ENCODE measurements at places on chromosomes 11 and 22. TPM values are rescaled to one million over a fixed set of nuclear protein-coding genes. Genes with fewer than 3 reads are reported as not detected.

GRCh38 chr11:95925011-95925410 lies 1.1 kb upstream of the MTMR2 start:
- peak overlapping the region; percentile 28 for H3K4me3 ChIP-seq
- no peak for DNase-seq
- H3K27ac ChIP-seq, result no peak overlapping the region
- peaks cover 28% of the 10 kb centered on the region for H3K4me1 ChIP-seq
- no peaks in the 10 kb centered on the region for H3K27me3 ChIP-seq

DNA sequence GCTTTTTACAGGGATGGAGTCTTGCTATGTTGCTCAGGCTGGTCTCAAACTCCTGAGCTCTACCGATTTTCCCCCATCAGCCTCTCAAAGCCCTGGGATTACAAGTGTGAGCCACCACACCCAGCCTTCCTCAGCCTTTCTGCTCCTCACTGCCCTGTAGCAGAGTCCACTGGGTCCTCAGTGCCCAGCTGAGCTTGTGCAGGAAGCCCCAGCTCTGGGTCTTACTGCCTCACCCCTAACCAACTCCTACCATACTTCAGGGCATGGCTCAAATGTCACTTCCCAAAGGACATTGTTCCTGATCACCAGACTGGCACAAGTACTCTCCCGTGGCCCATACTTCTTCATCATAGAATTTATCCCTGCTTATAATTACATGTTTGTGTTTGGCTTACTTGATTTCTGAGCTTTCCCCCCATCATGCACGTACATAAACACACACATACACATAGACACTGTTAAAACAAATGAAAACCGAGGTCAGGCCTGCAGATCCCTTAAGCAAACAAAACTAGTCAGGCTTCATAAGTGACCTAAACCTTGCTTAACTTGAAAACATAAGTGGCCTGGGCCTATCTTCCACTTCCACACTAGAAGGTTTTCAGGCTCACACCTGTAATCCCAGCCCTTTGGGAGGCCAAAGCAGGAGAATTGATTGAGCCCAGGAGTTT lies 14.0 kb upstream of the SLC43A3 start:
- H3K4me3 ChIP-seq, result no peak overlapping the region
- no peaks in the 10 kb centered on the region for H3K36me3 ChIP-seq
- H3K4me1 ChIP-seq, result no peaks in the 10 kb centered on the region
- no peak overlapping the region for H3K27ac ChIP-seq

- H3K36me3 ChIP-seq, result no peaks in the 10 kb centered on the region
- H3K27ac ChIP-seq, result no peak overlapping the region
- H3K27me3 ChIP-seq, result no peaks in the 10 kb centered on the region
- no peaks in the 10 kb centered on the region for H3K4me1 ChIP-seq
- H3K4me3 ChIP-seq, result no peak overlapping the region
Measured at GRCh38 chr11:15707194-15707593, 592.5 kb downstream of the INSC start.

GRCh38 chr11:93741882-93742226 lies 382 bp downstream of the C11orf54 start:
- DNase-seq, result no peak
- peak overlapping the region; percentile 93 for H3K4me3 ChIP-seq
- peaks cover 41% of the 10 kb centered on the region for H3K4me1 ChIP-seq
- H3K27me3 ChIP-seq, result no peaks in the 10 kb centered on the region
- H3K27ac ChIP-seq, result peak overlapping the region; percentile 97
- H3K36me3 ChIP-seq, result peaks cover 51% of the 10 kb centered on the region

DNA sequence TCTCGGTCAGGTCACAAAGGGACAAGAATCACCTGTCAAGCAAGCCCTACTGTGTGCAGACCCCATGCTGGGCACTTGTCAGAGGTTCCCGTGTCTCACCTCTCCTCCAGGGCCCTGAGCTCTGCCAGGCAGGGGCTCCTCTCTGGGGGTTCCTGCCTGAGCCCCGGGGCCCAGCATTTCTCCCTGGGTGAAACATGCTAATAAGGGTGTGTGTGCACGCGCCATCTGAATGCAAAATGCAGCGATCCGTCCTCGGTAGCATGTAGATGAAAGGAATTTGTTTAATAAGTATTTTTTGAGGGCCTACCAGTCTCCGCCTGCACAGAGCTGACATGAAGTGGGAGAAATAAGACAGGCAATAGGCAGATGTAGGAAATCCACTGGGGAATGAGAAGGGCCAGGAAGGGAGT lies 5.8 kb downstream of the ELFN2 start:
- H3K27me3 ChIP-seq, result peaks cover 49% of the 10 kb centered on the region
- H3K4me1 ChIP-seq, result peaks cover 21% of the 10 kb centered on the region
- no peak overlapping the region for H3K27ac ChIP-seq

DNA sequence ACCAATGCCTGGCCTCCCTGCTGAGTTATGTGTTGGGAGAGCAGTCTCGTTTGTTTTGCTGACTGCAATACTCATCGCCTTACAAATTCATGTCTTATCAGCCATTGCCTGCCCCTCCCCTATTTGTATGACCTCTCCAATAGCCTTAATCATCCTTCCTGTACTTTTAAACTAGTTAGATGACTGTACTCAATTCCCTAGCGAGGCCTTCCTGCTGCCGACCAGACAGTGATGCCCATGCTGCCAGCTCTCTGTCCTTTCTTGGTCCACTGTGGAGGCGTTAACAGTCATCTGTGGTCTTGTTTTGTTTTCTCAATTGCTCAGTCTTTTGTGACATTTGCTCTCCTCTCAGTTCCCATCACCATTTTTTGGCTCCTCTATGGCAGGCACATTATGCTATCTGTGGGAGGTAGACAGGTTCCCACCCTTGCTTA lies 20.3 kb upstream of the YPEL1 start:
- no peak overlapping the region for H3K27ac ChIP-seq
- no peaks in the 10 kb centered on the region for H3K4me1 ChIP-seq
- no peak for DNase-seq
- no peak overlapping the region for H3K4me3 ChIP-seq
- peaks cover 6% of the 10 kb centered on the region for H3K36me3 ChIP-seq

GRCh38 chr22:17817079-17817478 lies 42.8 kb upstream of the BID start:
- DNase-seq, result no peak
- no peaks in the 10 kb centered on the region for H3K36me3 ChIP-seq
- no peaks in the 10 kb centered on the region for H3K27me3 ChIP-seq
- no peak overlapping the region for H3K4me3 ChIP-seq

- no peaks in the 10 kb centered on the region for H3K4me1 ChIP-seq
- no peak for DNase-seq
- H3K27ac ChIP-seq, result no peak overlapping the region
- H3K36me3 ChIP-seq, result no peaks in the 10 kb centered on the region
Measured at GRCh38 chr11:99370549-99371216, 349.9 kb downstream of the CNTN5 start.

DNA sequence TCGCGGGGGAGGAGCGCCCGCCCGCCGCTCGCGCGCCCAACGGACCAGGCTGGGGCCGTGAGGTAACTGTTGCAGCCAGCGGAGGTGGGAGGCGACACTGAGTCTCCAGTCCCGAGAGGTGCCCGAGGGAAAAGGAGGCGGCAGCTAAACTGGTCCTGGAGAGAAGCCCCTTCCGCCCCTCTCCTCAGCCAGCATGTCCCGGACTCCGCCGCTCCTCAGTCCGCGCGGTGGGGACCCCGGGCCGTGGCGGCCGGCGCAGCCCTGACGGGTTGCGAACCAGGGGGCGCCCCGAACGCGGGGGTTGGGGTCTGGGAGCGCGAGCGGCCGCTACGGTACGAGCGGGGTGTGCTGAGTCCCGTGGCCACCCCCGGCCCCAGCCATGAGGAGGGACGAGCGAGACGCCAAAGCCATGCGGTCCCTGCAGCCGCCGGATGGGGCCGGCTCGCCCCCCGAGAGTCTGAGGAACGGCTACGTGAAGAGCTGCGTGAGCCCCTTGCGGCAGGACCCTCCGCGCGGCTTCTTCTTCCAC lies at the start of gene PDE3B:
Gene PDE3B (plus strand): TSS at position 108 of the 529 bp plus-strand sequence. CDS start 272 bp downstream, at position 380.
- DNase-seq, result peak; percentile 85
- peaks cover 35% of the 10 kb centered on the region for H3K36me3 ChIP-seq
- H3K27me3 ChIP-seq, result no peaks in the 10 kb centered on the region
- H3K4me1 ChIP-seq, result peaks cover 45% of the 10 kb centered on the region
- peak within 1 kb of the TSS; percentile 81 for H3K4me3 ChIP-seq

DNA sequence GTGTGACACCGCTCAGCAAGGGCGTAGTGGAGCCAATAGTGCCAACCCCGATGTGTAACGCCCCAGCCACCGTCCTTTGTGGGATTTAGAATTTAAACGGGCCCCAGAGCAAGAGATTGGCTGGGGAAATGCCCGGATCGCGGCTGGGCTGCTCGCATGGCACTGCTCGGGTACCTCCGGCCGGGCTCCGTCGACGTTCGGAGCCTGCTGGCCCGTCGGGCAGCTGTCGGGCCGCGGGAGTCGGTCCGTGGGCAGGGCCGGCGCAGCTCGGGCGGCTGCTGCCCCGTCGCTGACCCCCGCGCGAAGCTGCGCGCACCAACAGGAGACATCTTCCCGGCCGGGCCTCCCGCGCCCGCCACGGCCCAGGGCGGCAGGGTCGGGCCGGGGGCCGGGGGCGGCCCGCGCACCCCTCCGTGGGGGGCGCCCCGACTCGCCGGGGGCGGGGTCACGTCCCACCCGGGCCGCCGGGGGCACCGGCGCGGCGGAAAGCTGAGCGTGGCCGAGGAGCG lies 1.3 kb upstream of the KDM2A start:
- no peaks in the 10 kb centered on the region for H3K27me3 ChIP-seq
- DNase-seq, result peak; percentile 70
- H3K4me1 ChIP-seq, result peaks cover 41% of the 10 kb centered on the region
- peak overlapping the region; percentile 75 for H3K4me3 ChIP-seq

GRCh38 chr22:19109198-19110063 lies 12.8 kb downstream of the DGCR2 start:
- DNase-seq, result peak; percentile 78
- peak overlapping the region; percentile 39 for H3K4me3 ChIP-seq
- H3K4me1 ChIP-seq, result peaks cover 67% of the 10 kb centered on the region
- peak overlapping the region; percentile 79 for H3K27ac ChIP-seq
- H3K36me3 ChIP-seq, result no peaks in the 10 kb centered on the region

DNA sequence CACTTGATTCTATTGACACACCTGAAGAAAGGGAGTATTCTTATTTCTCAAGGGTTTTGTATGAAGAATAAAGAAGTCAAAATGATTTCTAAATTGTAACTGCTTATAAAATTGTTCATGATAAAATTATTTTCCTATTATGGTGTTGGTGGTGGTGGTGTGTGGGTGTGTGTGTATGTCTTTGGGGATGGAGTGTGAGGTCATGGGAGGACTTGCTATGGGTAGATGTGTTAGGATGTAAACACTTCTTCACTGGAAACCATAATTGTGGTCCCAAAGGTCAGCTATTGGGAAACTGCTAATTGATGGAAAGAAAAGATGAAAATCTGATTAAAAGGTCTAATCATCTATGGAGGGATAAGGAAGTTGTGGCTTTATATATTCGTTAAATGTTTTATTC lies 5.1 kb downstream of the TRIM22 start:
- no peak for DNase-seq
- peaks cover 70% of the 10 kb centered on the region for H3K36me3 ChIP-seq
- H3K4me3 ChIP-seq, result peak overlapping the region; percentile 8

DNA sequence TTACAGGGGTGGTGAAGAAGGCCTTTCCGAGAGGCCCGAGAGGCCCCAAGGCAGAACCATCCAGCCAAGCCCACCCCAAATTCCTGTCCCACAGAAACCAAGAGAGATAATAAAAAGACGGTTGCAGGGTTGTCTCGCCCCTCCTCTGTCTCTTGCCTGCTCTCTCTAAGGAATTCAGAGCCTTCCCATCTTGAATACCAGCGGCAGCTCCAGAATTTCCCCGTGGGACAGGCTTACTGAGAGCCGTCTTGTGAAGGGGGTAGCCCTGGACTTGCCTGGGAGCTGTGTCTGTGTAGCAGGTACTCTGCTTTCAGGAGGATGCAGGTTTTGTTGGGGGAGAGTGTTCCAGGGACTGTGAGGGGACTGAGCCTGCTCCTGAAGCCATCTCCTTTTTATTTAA lies 9.6 kb upstream of the EIF3D start:
- no peak for DNase-seq
- H3K4me1 ChIP-seq, result peaks cover 10% of the 10 kb centered on the region
- no peaks in the 10 kb centered on the region for H3K27me3 ChIP-seq
- no peak overlapping the region for H3K27ac ChIP-seq
- H3K36me3 ChIP-seq, result no peaks in the 10 kb centered on the region
- H3K4me3 ChIP-seq, result no peak overlapping the region

- no peak overlapping the region for H3K4me3 ChIP-seq
- H3K36me3 ChIP-seq, result peaks cover 27% of the 10 kb centered on the region
- DNase-seq, result no peak
- H3K27me3 ChIP-seq, result no peaks in the 10 kb centered on the region
Measured at GRCh38 chr22:37476389-37477329, 9.5 kb downstream of the MFNG start.

DNA sequence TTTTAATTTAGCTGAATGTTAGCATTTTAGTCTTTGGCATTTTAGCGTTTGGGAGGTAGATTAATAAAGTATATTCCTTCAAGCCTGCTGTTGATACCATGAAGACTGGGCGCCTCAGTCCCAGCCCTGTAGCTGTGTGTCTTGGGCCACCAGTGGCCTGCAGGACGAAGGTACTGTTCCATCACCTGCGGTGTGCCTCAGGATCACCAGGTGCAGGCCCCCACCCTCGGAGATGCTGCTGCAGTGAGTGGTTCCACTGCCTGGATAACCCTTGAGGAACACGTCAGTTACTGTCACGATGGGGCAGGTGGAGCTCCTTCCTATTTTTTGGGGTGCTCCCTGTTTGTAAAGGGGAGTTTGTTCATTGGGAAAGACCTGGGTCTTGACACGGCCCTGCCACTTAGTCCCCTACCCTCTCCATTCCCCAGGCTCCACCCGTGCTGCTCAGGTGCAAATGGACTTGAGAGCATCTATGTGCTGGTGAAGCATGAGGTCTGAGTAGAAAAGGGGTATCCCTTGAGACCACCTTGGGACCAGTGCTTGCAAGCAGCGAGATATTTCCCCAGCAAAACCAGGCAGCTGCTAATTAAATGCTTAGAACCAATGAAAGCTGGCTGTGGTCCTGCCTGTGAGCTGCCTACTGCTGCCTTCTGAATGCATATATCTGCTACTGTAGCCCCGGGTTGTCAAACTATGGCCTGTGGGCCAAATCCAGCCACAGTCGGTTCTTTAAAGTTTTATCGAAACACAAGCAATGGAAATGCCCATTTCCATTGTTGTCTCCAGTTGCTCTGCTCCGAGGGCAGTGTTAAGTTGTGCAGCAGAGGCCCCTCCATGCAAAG lies 28.7 kb downstream of the INCENP start:
- no peak overlapping the region for H3K4me3 ChIP-seq
- H3K27me3 ChIP-seq, result no peaks in the 10 kb centered on the region
- no peaks in the 10 kb centered on the region for H3K4me1 ChIP-seq
- H3K36me3 ChIP-seq, result peaks cover 27% of the 10 kb centered on the region
- H3K27ac ChIP-seq, result no peak overlapping the region

DNA sequence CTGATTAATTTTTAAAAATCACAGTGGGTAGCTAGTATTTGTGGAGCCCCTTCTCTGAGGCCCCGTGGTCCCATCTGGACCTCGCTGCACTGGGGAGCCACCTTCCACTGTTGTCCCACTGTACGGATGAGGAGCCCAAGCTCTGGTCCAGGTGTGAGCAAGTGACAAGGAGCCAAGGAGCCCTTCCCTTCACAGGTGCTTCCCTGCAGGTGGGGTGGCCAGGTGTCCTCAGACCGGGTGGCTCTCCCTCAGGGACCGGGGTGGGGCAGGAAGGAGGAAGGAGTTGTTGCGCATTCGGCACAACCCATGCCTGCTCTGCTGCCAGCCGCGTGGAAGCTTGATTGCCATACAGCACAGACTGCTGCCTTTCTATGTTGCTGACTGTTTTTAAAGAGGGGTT lies 10.4 kb upstream of the SEPTIN5 start:
- DNase-seq, result peak; percentile 1
- no peak overlapping the region for H3K4me3 ChIP-seq
- H3K4me1 ChIP-seq, result no peaks in the 10 kb centered on the region
- no peaks in the 10 kb centered on the region for H3K27me3 ChIP-seq

PDE2A gene
- 0.69 TPM for total RNA-seq

SLC6A5 gene
- not detected for total RNA-seq

PHLDA2 gene
- total RNA-seq, result 3.6 TPM

CCDC87 gene
- total RNA-seq, result 0.07 TPM

GLYAT gene
- not detected for total RNA-seq

SLC17A6 gene
- not detected for total RNA-seq

PDE3B gene
- total RNA-seq, result 16.5 TPM

NLRP14 gene
- total RNA-seq, result not detected

SMIM35 gene
- not detected for total RNA-seq

Measured in activated naive CD4-positive, alpha-beta T cell treated with anti-CD3 and anti-CD28 coated beads for 36 hours (primary cell).